ENCODE measurements at places on chromosomes 13 and 19. TPM values are rescaled to one million over a fixed set of nuclear protein-coding genes. Genes with fewer than 3 reads are reported as not detected.

The CEACAM8 gene
- total RNA-seq = not detected

The PTGER1 gene
- total RNA-seq = 0.19 TPM

The ZNF90 gene
- total RNA-seq = 0.65 TPM

The ZNF229 gene
- total RNA-seq = 15.7 TPM

The LIN7B gene
- total RNA-seq = 0.76 TPM

The RASL11A gene
- total RNA-seq = 2.3 TPM

The REXO1 gene
- 22.5 TPM for total RNA-seq

The OR7C1 gene
- not detected for total RNA-seq

The COL5A3 gene
- 0.67 TPM for total RNA-seq

The C13orf42 gene
- not detected for total RNA-seq

Measured in vein endothelial cell (primary cell).